ENCODE measurements at places on chromosomes 7 and 10.

GRCh38 chr7:2886900-2887299 lies 42.8 kb upstream of the GNA12 start:
- DNase-seq, result peak; percentile 49

GRCh38 chr7:87159538-87159937 lies 7.3 kb downstream of the DMTF1 start:
- DNase-seq, result no peak

DNA sequence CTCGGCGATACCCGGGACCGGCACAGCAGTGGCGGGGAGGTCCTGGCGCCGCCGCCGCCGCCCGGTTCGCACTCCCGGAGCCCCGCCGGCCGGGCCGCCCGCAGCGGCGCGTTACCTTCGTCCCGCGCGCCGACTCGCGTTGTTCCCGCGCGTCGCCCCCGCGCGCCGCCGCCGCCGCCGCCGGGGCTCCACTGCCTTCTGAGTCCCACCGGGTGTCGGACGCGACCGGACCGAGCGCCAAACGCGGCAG lies at the start of gene EZH2:
Gene EZH2, minus strand, starts transcription at position 243 of the 250 bp plus-strand sequence. CDS start 36,993 bp downstream, outside the sequence.
- no peak for DNase-seq

- no peak for DNase-seq
Measured at GRCh38 chr10:98258683-98259454, 9.1 kb downstream of the LOXL4 start.

DNA sequence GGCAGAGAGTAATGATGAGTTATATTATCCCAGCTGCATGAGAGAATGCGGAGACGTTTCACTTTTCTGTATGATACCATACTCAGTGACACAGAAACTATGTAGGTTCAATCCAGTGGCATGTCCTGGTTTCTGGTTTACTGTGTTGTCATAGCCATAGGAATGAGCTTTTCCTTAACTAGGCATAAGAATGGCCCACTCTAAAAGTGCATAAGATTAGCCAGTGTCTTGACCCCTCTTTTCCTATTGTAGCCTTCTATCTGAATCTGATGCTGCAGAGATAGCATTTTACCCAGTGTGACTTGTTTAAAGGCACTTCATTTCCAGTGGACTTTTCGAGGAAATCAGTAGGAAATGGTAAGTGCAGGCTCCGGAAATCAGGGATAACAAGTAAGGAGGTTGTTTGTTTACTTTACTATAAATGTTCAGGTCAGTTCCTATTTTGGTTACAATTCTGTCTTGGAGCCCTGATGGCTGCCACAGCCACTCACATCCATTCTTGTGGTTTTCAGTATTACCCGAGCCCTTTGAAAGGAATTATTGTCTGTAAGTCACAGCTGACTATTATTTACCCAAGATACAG lies 70.5 kb downstream of the SEMA3A start:
- DNase-seq, result no peak

- no peak for DNase-seq
Measured at GRCh38 chr7:52209614-52210013, 825.8 kb upstream of the POM121L12 start.

DNA sequence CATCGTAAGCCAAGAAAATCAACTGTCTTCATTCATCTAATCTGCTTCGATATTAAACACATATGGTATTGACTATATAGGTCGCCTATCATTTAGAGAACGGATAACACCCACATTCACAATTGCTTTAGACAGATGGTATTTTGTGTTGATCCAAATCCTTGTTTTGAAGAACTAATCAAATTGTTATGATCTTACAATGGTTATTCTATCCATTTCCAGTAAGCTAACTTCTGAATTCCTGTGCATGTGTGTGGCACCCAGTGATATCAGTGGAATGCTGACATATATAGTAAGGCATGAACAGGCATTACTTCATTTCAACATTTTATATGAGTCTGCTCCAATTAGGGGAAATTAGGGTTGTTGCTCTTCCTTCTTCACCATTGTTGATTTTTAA lies 98.8 kb downstream of the SEMA3E start:
- no peak for DNase-seq

DNA sequence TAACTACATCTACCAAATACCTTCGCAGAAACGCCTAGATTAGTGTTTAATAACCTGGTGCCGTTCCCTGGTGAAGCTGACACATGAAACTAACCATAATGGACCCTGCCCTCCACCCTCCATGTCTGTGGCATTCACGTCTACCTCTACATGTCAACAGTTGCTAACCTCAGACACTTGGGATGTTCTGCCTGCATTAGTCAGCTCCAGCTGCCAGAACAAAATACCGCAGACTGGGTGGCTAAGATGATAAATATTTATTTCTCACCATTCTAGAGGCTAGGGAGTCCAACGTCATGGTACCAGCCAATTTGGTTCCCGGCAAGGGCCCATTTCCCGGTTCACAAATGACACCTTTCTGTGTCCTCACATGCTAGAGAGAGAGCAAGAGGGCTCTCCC lies 118.5 kb upstream of the CHST15 start:
- no peak for DNase-seq

GRCh38 chr10:88385601-88386203 lies 197.4 kb downstream of the RNLS start:
- peak; percentile 47 for DNase-seq

- DNase-seq, result no peak
Measured at GRCh38 chr10:109727436-109727835, 195.9 kb downstream of the XPNPEP1 start.

DNA sequence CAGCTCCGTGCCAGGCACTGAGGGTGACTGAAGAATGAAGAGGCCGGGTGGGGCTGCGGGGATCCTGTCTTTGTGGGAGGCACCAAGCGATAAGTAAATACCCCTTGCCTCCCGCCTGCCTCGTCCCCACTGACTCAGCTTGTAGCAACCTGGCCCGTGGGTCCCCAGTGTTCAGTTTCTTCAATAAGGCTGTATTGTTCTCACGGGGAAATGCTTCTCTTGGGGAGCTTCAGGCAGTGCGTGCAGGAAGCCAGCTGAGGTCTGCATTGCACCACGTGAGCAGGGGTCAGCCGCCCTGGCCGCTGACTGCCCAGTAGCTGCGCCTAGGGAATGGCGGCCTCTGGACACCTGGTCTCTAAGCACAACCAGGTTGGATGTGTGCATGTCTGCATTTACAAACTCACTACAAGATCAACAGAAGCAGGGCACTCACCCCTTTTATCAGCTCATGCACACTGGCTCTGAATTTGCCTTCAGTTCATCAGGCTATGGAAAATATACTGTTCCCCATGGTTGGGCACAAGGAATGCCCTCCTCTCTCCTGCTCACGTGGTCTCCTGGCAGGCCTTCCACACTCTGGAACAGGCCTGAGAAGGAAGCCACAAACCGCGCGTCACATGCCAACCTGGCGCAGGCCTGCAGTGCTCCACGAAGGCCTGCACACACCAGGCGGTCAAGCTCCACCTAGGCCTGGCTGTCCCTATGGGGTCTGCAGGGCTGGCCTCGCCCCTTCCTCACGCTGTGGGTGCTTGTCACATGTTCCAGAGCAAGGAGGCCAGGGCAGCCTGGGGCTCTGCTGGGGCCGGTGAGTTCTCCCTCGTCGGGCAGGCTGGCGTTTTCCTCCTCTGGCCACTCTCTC lies 135.7 kb upstream of the RNF32 start:
- DNase-seq, result no peak

GRCh38 chr10:70430493-70431445 lies 10.7 kb downstream of the NODAL start:
- DNase-seq, result no peak

DNA sequence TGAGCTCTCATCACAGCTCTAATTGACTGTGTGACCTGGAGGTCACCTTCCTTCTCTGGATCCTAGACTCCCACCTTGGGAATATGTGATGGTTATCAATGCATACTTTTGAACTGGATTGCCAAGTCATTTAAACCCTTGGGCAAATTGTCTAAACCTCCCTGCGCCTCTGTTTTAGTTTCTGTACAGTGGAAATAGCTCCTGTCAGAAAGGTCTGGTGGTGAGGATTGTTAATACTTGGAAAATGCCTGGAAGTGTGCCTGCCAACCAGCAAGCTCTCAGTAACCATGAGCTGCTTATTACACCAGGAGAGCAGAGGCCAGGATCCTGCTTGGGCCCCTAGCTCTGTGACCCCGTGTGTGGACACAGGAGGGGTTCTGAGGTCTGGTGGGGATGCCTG lies 108.7 kb upstream of the PPIF start:
- no peak for DNase-seq

GRCh38 chr10:21721000-21721665 lies 187.1 kb downstream of the MLLT10 start:
- no peak for DNase-seq

- no peak for DNase-seq
Measured at GRCh38 chr10:103677486-103678177, 177.7 kb downstream of the SH3PXD2A start.

- peak; percentile 24 for DNase-seq
Measured at GRCh38 chr10:79608505-79609375, 2.0 kb upstream of the SFTPA1 start.

DNA sequence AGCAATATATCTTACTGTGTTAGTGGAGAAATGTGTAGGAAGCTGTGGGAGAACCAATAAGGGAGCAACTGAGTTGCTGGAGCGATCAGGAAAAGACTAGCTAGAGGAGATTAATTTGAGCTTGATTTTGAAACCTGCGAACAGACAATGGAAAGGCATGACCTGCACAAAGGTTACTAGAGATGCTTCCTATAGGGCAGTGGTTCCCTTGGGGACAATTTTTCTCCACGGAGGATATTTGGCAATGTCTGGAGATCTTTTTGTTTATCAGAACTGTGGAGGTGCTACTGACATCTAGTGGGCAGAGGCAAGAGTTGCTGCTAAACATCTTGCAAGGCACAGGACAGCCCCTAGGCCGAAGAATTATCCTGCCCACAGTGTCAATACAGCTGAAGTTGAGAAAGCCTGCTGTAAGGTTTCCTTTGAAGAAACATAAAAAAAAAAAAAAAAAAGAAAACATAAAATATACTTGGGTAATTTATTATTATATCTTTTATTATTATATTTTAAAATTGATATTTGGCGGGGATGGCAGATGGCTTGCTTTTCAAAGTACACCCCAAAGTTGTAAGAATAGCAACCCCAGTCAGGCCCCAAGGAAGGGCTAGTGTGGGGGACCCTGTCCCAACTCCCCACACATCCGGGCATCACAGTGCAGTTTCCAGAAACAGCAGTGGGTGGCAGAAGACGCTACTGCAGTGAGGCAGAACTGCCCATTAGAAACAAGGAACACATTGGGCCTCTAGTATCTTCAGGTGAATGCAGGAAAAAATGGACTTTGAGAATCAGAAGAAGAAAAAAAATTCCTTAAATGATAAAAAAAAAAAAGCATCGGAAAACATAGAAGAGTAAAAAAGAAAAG lies 481.6 kb downstream of the SH2D4B start:
- no peak for DNase-seq

DNA sequence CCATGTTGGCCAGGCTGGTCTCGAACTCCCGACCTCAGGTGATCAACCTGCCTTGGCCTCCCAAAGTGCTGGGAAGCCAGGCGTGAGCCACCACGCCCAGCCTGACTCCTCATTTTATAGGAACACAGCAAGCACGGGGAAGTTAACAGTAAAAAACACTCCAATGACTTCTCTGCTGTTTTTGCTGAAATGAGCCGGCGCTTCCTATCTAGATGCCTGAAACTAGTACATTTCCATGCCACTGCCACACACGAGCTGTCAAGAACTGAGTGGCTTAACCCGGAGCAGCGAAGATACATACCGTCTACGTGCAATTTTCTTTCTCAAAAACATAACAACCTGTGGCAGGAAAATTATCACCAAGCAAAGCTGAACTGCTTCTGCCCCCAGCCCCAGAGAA lies 16.8 kb downstream of the DAGLB start:
- no peak for DNase-seq

DNA sequence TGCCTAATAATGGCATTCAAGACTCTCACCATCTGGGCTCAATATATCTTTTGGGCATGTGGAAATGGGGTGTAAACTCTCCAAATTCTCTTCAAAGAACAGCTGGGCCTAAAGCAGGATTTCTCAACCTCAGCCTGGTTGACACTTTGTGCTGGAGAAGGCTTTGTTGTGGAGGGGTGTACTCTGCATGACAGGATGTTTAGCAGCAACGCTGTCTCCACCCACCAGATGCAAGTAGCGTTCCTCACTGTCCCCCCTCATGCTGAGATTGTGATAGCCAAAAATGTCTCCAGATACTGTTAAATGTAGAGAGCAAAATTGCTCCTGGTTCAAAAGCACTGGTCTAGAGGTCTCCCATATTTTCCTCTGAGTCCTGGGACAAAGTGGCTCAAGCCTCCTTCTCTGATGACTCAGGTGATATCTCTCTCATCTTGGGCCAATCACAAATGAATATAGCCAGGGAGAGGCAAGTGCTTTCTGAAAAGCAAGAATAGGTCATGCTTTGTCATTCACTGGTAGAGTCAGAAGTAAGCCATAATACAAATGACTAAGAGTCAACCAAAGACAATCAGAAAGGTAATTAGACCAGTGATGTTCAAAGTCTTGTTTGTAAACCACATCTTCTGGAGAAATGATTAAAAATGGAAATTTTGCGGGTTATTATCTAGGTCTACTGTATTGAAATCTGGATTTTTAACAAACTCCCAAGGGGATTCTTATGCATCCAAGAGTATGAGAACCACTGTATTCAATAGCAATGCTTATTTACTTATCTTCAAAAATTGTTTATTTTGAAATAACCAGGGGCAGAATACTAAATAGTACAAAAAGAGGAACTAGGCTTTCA lies 330.8 kb downstream of the PTEN start:
- DNase-seq, result peak; percentile 28

GRCh38 chr10:89963451-89964102 lies 262.2 kb downstream of the KIF20B start:
- DNase-seq, result no peak

DNA sequence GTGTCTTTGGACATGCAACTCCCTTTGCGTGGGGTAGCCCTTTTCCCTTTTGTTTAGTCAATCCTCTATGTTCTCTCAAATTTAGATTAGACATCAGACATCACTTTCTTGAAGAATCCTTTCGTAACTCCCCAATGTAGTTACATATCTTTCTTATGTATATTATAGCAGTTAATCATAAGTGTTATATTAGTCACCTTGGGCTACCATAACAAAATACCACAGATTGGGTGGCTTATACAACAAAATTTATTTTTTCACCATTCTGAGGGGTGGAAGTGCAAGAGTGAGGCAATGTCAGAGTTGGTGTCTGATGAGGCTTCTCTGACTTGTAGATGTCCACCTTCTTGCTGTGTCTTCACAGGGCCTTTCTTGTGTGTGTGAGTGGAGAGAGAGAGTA lies 105.7 kb downstream of the PHTF2 start:
- DNase-seq, result no peak

All from activated naive CD4-positive, alpha-beta T cell treated with Interleukin-2 at 50 U/mL for 16 hours (primary cell).